Left renal cortex interstitium (tissue), 4 donors: ENCODE measurements at places on chromosomes 3 and 15. TPM values are rescaled to one million over a fixed set of nuclear protein-coding genes. Genes with fewer than 3 reads are reported as not detected.

NR2E3 gene
- polyA plus RNA-seq, result 0.62 TPM

GRCh38 chr15:26766262-26766661 lies 6.6 kb downstream of the GABRB3 start:
- DNase-seq, result no peak

- DNase-seq, result no peak
Measured at GRCh38 chr3:110226645-110227044, 845.0 kb upstream of the NECTIN3 start.

DNA sequence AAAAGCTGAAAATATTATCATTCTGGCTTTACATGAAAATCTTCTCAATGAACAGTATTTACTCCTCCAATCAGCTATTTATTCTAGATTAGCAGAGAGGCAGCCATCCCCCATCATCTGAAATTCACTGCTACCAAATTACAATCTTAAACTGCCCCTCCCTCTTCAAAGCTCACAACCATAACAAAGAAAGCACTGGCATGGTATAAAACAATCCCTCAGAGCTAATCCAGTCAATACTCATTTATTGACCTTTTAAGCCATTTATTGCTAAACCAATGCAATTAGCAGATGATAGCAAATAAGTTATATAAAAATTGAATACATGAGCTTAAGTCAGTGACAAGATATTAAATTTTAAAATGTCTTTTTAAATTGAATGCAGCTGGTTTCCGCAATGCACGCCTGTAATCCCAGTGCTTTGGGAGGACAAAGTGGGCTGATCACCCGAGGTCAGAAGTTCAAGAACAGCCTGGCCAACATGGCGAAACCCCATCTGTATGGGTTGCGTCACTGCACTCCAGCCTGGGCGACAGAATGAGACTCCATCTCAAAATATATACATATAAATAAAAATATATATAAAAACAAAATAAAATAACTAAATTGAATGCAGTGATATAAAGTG lies 12.1 kb downstream of the SLC4A7 start:
- no peak for DNase-seq

GRCh38 chr3:58074997-58075396 lies 66.8 kb downstream of the FLNB start:
- no peak for DNase-seq

GRCh38 chr3:116980099-116980498 lies 270.5 kb downstream of the TUSC7 start:
- DNase-seq, result no peak
